Globus pallidus (tissue), 1 donor: ENCODE measurements at places on chromosomes 6 and 20.
A peak's percentile ranks its signal among the peaks of the same experiment; 100 is the strongest.

DNA sequence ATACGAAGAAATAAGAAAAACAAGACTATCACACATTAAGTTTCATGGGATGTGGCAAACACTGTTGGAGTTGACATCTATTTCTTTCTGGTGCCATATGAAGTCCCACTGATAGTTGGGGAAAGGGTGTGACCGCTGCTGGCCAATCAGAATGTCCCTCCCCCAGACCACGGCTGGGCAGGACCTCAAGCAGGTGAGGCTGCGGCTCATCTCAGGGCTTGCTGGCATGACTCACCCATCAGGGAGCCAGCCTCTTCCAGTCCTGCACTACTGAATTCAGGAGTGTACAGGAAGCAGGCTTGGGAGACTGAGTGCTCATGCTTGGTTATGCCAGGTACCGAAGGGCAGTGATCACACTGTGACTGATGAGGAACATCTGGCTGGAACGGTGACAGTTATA is 18.9 kb downstream of the PREP start:
- no peak for DNase-seq

GRCh38 chr6:74741646-74742045 is 464.2 kb downstream of the COL12A1 start:
- DNase-seq, result no peak

DNA sequence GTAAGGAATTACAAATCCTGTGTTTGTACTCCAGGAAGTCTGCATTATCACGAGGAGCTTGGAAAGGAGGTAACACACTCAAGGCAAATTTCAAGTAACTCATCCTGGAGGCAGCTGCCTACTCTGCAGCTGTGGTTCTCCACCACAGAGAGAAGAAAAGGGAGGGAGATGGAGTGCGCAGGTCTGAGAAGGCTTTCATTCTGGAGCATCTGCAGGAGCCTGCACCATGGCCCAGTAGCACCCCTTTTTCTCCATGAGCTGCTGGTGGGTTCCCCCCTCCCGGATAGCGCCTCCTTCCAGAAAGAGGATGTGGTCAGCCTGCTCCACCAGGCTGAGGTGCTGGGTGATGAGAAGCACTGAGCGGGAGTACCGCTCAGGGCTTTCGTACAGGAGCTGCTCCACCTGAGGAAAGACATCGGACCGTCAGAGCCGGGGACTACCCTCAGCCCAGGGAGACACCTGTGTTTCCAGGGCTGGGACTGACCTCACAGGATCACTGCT is 1.6 kb upstream of the PSMB8 start:
- no peak for DNase-seq

DNA sequence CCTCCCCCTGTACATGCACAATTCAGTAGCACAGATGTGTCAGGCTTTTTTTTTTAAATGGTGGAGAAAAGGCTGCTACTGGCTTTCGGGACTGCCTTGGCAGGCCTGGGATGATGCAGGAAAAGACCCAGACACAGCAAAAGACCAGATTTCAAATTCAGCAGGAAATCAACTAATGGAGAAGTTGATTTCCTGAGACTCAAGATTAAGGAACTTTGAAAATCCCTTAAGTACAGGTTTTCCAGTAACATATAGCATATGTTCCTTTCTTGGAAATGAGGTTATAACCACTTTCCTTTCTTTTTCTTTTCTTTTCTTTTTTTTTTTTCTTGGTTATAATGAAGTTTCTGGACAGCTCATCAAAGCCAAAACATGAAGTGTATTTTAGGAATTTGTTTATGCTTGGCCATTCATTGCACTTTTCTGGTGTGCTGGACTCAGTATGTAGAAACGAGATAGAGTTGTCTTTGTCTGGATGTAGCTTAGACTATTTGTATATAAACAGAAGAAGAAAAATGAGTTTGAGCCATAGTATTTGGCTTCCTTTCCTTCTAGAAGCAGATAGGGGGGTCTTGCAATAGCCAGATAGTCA is 119.4 kb downstream of the SASH1 start:
- DNase-seq, result no peak

GRCh38 chr20:50794846-50795634 is at the start of gene BCAS4:
Gene BCAS4, plus strand, starts transcription at chr20:50795061. Its CDS starts 23 bp downstream, at chr20:50795084.
- peak; percentile 54 for DNase-seq
